Renal cortical epithelial cell (primary cell): ENCODE measurements at places on chromosomes 4 and X. TPM values are rescaled to one million over a fixed set of nuclear protein-coding genes. Genes with fewer than 3 reads are reported as not detected.

GRCh38 chr4:1166509-1167243, 5.7 kb downstream of the SPON2 start:
- no peak for DNase-seq

DNA sequence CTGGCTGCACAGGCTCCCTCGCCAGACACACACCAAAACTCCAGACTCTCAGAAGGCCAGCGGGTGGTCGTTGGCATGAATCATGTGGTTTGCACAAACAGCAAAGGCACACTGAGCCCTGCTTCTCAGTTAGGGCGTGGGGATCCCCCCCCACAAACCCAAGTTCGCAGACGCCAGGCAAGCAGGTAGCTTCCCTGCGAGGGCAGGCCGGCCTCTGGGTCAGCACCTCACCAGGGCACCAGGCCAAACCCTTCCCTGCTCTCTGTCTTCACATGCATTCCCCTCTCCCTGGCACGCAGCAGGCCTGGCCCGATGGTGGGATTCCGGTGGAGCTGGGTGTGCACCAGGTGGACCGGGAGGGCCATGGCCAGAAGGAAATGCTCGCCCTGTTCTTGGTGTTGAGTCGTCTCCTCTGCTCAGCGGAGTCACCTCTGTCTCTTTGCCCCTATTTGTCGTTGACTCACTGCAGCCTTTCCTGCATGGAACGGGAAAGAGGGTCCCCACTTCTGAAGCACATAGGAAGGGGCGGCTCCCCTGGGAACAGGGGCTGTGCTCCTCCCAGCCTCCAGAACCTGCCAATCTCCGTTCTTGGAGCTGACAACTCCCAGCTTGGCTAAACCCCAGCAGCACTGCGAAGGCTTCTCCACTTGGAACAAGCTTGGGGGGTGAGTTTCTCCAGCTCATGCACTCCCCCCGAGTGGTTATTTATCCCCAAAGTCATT, 51.4 kb downstream of the SORCS2 start:
- no peak for DNase-seq

GRCh38 chr4:145786830-145787229, 106.9 kb downstream of the C4orf51 start:
- DNase-seq = no peak

The SCML2 gene
- 0.52 and 0.55 TPM in 2 replicates for total RNA-seq

The NSG1 gene
- total RNA-seq = 0.69 and 1.0 TPM in 2 replicates
